ENCODE measurements at places on chromosomes 7 and 10. TPM values are rescaled to one million over a fixed set of nuclear protein-coding genes. Genes with fewer than 3 reads are reported as not detected.

TAS2R3 gene
- 0.69 TPM for total RNA-seq

PLEKHS1 gene
- not detected for total RNA-seq

GRCh38 chr7:153930696-153931095, 121.5 kb upstream of the DPP6 start:
- no peak for DNase-seq

DNA sequence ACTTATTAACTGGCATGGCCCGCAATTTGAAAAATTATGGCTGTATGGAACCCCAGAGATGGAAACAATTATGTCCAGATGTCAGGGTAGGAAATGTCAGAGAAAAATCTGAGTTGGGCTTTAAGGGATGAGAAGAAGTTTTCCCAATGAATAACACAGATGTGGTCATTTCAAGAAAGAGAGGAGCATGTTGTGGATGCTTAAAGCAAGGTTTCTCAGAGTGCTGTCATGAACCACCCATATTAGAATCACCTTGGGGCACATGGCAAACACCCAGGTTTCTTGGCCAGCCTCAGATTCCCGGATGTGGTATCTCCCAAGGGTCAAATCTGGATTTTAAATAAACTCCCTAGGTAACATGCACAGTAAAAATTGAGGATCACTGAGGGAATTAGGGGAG, 43.6 kb downstream of the LAMB4 start:
- no peak for DNase-seq

ABCB1 gene
- total RNA-seq: not detected

Measured in H7 (cell line).